ENCODE measurements at places on chromosomes 13 and 19.

DNA sequence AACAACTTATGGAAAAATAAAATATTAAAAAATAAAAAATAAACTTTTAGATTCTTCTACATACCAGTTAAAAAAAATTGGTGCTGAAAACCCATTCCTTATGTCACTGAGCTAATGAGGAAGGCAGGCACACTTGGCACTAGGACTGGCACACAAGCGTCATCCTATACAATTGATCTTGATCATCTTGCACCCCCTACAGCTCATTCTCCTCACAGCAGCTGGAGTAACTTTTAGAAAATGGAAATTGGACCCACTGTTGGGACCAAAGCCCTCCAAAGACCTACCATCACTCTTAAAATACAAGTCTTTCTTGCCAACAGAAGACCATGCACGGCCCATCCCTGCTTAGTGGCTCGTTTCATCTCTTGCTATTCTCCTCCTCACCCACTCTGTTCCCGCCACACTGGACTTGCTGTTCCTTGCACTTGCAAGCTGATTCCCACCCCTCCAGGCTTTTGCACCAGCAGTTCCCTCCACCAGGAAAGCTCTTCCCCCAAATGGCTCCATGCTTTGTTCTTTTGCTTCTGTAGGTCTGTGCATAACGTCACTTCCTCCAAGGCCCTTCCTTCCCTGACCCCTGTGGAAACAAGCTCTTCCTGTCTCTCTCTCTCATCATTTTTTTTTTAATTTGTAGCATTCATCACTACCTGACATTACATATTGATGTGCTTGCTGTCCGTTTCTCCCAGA lies 11.6 kb downstream of the CTU1 start:
- DNase-seq, result no peak

- no peak for DNase-seq
These were observed 20.4 kb downstream of the ZNF574 start for GRCh38 chr19:42096255-42096837.

DNA sequence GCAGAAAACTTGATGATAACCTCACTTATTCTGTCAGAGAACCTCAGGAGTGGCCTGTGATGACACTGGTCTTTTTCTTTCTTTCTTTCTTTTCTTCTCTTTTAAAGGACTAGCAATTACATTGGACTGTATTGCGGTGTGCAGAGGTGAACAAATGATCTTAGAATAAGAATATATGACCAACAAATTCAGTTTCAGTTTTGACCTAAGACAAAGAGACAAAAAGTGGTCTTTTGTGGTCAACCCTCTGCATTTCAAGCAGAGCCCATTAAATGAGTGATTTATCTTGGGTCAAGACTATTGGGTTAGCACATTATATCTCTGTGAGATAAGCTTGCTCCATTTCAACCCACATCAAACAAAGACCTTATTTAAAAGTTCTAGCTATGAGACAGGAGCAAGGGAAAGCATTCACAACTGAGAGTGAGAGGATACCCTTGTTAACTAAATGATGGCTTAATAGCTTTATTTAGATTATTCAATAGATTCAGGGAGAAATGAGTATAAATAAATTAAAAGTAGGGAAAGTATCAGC lies 644.4 kb downstream of the PCDH9 start:
- DNase-seq, result no peak

DNA sequence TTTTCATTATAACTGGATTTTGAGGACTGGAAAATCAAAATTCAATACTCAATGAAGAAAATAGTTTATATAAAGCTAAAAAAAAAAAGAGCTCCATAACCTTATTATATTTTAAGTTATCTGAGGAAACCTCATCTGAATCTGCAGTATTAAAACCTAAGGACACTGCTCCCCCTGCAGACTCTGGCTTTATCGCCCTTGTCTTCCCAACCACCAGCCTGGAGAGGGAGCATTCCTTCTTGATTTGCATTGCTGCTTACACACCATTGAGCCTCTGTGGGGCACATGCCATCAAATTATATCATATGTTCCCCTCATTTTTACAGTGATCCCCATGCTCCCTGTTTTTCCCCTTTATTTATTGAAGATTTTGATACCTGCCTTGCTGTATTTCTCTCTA lies 871.4 kb upstream of the GPC6 start:
- no peak for DNase-seq

GRCh38 chr19:29952177-29952576 lies 10.1 kb downstream of the URI1 start:
- no peak for DNase-seq

- DNase-seq, result no peak
These were observed 736 bp downstream of the GPI start for GRCh38 chr19:34365463-34366401.

- DNase-seq, result no peak
These were observed 114.6 kb downstream of the KDM4B start for GRCh38 chr19:5083547-5083965.

DNA sequence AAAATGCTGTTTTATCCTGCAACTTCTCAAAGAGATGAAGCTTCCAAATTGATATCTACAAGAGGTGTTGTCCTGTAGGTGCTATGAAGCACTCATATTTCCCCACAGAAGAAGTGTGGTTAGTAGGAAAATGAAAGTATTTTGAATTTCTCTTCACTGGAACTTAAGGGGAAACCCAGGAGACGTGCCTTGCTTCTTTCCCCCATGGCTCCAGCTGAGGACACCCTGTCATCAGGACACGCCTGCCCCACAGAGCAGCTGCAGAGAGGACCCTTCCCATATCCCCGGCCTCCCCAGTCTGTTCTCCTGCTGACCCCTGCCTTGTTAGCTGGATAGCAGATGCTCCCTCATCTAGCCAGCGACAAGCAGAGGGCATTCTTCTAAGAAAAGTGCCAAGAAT lies 371.3 kb downstream of the COG6 start:
- DNase-seq, result no peak

GRCh38 chr13:79311386-79311785 lies 94.7 kb downstream of the RBM26 start:
- DNase-seq, result no peak

DNA sequence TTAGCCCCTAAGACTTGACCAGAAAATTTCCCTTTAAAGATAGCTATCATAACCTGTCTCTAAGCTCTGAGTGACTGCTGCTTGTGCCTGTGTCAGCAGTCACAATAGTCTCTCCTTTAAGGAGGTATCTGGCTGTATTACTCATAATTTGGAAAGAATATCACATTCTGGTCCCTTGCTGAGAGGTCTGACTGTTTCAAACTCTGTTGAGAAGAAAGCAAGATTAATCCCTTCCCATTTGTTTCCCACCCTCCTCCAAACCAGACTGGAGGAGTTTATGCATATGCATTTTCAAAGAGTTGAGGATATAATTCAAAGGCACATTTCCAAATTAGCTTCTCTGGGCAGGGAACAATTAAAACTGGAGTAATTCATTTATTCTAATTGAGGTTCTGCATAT lies 2.3 kb downstream of the HTR2A start:
- peak; percentile 49 for DNase-seq

DNA sequence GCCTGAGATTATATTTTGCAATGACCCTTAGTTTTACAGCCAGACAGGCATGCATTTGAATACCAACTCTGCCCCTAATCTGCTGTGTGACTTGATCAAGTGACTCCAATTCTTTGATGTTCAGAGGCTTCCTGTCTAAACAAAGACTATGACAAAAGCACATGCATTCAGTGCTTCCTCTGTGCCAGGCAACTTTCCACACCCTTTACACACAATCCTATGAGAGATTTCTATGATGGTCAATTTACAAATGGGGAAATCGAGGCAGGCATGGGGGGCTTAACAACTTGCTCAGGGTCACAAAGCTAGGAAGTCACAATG lies 3.7 kb upstream of the LYPD3 start:
- no peak for DNase-seq

DNA sequence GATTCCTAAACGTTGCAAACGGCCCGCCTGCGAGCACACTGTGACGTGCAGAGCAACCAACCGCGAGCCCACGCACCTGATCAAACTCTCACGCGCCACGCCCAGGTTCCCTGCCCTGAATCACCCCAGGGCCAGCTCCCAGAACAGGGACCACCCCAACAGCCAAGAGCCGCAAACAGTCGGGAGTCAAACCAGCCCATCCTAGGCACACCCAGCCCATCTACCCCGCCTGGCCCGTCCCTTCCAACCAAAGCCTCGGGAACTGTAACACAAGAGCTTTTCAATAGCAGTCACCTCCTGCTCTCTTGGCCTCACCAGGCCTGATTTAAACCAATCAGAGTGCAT lies 8.9 kb downstream of the PIP5K1C start:
- DNase-seq, result no peak

GRCh38 chr19:40059624-40060023 lies 3.6 kb upstream of the ZNF780B start:
- DNase-seq, result no peak

DNA sequence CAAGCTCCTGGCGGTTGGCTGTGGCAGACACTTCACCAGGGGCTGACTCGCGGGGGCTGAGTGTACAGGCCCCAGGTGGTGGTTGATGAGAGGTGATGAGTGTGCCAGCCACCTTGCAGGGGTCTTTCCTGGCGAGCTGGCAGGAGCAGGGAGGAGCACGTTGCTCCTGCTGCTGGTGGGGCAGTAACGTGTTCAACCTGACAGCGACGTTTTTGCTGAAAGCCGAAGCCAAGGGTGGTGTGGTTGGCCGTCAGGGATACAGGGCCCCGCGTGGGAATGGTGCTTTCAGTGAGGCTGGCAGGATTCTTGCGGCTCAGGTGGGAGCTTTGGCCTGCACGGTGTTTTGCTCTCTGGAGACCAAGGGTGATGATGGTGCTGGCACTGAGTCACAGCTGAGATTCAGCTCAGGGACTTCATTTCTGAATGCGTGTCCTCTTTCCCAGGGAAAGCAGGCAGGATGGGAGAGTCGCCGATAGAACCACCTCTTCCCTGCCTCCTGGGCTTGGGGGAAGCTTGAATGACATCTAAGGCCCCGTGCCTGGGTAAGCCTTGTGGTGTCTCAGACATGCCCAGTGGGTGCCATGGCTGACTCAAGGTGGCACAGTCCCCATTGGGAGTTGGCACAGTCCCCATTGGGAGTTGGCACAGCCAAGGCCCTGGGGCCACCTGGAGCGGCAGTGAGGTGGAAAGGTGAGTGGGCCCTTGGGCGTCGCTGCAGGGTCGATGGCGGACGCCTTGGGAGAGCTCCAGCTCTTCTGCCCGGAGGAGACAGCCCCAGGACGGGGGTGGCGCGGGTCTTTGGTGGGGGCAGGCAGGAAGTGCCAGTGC lies 8.8 kb downstream of the DAZAP1 start:
- no peak for DNase-seq

GRCh38 chr13:25262261-25262660 lies 25.0 kb downstream of the MTMR6 start:
- DNase-seq, result no peak

DNA sequence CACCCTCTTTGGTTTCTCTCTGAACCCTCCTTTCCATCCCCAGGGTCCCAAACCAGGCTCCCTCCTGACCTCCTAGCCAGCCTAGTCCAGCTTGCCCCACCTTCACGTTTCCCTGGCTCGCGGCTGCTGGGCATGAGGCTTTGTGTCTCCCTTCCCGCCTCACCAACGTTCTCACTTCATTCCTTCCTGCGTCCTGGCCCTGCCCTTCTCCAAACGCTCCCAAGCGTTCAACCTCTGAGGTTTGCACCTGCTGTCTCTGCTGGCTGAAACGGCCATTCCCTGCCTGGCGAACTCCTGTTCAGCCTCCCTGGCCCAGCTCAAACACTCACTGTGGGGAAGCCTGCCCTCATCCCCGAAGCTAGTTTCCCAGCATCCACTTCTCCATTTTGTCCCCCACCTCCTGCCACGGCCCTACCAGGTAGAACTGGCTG lies 12.4 kb downstream of the EPS8L1 start:
- DNase-seq, result no peak

GRCh38 chr13:23985839-23986238 lies 88.5 kb upstream of the C1QTNF9B start:
- peak; percentile 86 for DNase-seq

- DNase-seq, result no peak
These were observed 16.0 kb upstream of the KBTBD6 start for GRCh38 chr13:41148419-41149283.

- DNase-seq, result no peak
These were observed 320.8 kb downstream of the PCDH20 start for GRCh38 chr13:61094865-61095264.

- peak; percentile 86 for DNase-seq
These were observed 18.6 kb upstream of the LATS2 start for GRCh38 chr13:21079761-21080592.

- no peak for DNase-seq
These were observed 18.8 kb upstream of the WASF3 start for GRCh38 chr13:26538363-26539317.

All from LHCN-M2 (cell line).